ENCODE measurements at places on chromosomes 7 and 10.

- DNase-seq, result peak; percentile 50
These were observed 481.6 kb downstream of the SH2D4B start for GRCh38 chr10:81019029-81019890.

DNA sequence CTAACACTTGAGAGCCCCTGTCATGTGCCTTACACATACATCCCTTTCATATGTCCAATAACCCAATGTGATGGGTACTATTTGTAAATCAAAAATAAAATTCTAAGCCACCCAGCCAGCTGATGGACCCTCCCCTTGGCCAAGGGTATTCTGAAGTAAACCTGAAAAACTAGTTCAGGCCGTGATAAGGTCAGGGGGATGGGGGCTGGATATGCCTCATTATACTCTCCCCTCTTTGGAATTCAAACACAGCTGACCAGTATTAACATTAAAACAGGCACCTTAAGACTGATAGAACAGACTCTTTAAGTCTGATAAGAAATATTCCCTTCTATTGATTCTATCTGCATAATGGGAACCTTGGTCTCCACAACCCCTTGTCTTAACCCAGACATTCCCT is 51.9 kb downstream of the SLC16A9 start:
- no peak for DNase-seq

GRCh38 chr7:123770378-123770777 is 21.6 kb upstream of the WASL start:
- no peak for DNase-seq

GRCh38 chr10:33820531-33820930 is 486.1 kb upstream of the NRP1 start:
- no peak for DNase-seq

- DNase-seq, result no peak
These were observed 20.4 kb downstream of the CCNY start for GRCh38 chr10:35356725-35357092.

DNA sequence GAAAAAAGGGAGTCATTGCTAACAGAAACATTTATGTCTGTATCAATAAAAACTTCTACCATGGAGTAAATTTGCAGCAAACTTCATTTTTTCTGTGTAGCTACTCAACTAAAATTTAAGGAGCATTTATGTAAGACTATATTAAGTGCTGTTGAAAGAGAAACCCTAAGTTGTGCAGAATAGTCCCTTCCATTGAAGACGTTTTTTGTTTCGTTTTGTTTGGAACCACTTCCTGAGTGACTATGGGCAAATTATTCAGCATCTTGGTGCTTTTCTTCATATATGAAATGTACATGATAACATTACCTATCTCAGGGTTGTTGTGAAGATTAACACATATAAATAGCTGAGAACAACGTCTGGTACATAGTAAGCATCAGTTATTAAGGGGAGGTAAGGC is 24.3 kb downstream of the SEM1 start:
- no peak for DNase-seq

- no peak for DNase-seq
These were observed 404.5 kb downstream of the INHBA start for GRCh38 chr7:41298409-41298808.

DNA sequence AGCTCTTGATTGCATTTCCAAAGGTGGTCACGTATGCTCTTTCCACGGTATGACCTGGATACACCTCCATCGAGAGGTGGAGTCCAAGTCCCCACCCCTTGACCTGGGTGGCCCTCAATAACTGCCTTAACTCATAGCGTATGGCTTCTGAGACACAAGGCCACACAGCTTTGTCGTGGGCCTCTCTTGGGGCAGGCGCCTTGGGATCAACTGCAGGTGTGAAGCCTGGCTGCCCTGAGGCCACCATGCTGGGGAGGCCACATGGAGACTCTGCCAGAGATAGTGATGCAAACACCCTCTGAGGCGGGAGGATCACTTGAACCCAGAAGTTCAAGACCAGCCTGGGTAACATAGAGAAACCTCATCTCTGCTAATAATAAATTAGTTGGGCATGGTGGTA is 30.7 kb upstream of the RASGEF1A start:
- no peak for DNase-seq

- no peak for DNase-seq
These were observed 3.3 kb downstream of the RBM33 start for GRCh38 chr7:155647734-155648133.

GRCh38 chr10:78405736-78406135 is 372.1 kb downstream of the RPS24 start:
- no peak for DNase-seq

DNA sequence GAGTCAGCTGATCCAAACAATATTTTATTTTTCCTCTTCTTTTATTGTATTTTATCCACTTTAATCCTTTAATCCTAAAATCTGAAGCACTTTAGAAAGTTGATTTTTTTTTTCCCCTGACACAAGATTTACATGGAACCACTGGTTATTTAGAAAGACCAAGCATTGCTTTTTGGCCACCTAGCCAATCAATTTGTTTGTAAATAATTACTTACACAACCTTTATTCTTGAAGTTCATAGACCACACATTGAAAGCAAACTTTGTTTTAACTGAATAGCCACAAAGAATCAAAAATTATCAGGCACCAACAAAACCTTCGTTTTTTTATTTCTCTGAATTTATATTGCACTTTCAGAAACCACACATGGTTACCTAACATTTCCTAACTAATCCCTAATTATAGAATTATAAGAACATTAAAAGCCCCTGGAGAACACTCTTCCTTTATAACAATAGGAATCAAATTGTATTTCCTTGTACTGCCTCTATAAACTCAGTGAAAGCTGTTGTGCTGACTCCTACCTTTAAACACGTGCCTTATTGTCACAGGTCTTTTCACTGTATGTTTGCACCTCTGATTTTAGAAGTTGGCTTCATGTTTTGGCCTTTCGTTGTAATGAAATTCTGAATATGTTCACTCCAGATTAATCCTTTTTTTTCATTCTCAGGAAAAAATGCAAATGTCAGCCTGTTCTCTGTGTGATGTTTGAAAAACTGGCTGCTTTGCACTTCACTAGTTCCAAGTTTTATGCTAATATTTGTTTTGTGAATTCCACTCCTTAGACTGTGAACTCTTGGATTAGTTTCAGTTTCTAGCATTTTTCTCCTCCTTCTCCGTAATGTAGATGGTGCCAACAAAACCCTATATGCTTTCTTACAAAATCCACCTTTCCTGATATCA is 1511.9 kb downstream of the REEP3 start:
- no peak for DNase-seq

DNA sequence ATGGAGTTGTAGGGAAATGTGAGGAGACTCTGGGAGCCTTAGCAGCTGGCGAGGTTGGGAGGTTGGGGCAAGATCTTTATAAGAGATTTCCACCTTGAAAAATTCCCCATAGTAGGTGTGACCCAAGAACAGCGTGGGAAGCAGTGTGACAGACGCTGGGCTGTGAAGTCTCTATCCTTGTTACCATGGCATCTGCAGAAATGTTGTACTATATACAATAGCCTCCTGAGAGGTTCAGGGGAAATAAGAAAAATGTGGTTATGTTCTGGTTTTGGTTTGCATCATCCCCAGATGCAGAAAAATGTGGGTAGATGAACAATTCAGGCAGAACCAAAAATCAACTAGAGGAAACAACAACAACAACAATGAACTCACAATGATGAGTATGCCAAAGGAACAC is 498.6 kb downstream of the SH2D4B start:
- DNase-seq, result no peak

- no peak for DNase-seq
These were observed 997 bp downstream of the WDR37 start for GRCh38 chr10:1057106-1057657.

GRCh38 chr7:151039850-151040548 is 8.3 kb upstream of the ASIC3 start:
- DNase-seq, result no peak

- no peak for DNase-seq
These were observed 588.2 kb downstream of the INHBA start for GRCh38 chr7:41114691-41115090.

- DNase-seq, result no peak
These were observed 167.0 kb downstream of the SNX13 start for GRCh38 chr7:17773289-17773626.

DNA sequence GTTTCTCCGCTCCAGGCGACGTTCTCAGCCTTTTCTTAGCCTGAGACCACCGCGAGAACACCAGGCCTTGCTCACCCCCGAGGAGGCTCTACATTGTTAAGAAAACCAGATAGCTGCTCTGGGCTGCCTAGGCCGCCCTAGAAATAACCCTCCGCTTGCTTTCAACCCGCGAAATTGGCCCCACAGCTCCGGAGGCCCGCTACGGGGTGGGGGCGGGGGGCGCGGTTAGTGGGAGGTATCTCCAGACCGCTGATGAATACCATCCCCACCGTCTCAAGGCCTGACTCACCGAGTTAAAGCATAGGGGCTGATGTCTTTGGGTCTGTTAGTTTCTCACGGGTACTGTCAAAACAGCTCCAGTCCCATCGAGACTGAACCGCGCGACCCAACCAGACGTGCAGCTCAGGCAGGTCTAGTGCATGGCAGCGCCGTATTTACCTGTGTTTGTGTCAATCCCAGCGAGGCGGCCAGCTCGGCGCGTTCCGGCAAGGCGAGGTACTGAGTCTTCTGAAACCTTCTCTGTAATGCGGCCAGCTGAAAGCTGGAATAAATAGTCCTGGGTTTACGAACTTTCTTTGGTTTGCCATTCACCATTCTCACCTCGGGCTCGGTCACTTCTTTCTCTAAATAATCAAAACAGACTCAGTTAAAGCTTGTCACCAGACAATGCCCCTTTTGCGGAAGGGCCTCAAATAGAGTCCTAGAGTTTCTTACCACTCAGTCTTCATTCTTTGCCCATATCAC is 2.7 kb downstream of the DLX5 start:
- no peak for DNase-seq

DNA sequence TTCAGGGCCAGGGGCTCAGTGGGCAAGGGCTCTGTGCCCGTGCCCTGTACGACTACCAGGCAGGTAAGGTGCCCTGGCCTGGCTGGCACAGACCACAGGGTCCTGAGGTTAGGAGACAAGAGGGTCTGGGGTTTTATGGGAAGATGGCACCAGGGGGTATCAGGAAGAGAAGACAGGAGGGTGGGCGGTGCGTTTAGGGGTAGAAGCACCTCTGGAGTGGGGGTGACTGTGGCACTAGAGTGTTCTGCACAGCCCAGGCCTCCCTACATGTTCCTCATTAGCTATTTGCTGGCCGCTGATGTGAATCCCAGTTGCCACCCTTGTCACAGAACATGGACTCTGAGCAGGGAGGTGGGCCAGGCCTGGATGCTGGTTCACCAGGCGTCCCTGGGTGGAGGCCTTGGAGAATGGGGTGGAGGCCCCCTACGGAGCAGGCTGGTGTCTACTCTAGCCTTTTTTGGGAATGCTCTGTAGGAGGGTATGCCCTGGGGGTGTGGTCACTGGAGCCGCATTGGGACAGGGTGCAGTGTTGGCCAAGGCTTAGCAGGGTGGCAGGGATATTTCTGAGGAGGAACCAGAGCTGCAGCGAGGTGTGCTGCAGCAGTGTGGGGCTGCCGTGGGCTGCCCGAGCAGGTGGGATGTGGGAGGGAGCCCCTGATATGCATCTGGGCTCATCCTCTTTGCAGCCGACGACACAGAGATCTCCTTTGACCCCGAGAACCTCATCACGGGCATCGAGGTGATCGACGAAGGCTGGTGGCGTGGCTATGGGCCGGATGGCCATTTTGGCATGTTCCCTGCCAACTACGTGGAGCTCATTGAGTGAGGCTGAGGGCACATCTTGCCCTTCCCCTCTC is 5.0 kb downstream of the PGAM2 start:
- no peak for DNase-seq

DNA sequence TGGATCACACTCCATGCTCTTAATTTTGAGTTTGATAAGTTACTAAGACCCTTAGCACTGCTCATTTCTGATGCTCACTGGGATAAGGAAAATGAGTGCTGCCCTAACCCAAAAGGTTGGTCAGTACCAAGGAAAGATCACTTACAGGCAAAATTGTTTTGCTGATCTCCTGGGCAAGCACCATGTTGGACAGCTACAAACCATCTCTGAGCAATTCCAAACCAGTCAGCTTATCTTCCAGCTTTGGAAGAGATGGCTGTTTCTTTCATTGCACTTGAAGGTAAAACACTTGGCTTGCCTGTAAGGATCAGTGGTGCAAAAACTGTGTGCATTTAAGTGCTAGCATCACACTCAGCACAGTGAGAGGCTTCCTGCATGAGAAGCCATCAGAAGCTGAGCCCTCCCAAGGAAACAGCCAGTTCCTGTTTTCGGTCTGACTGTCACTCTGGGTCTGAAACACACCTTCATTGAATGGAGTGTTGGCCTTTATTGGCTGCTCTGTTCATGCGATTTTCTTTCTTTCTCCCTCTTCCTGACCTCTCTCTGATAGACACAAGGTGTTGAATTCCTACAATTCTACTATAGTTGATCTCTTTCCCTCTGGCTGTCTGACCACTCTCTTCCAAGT is 126.4 kb upstream of the GHITM start:
- DNase-seq, result no peak

- DNase-seq, result no peak
These were observed 47.8 kb upstream of the SAMD8 start for GRCh38 chr10:75063461-75064230.

- DNase-seq, result no peak
These were observed 17.6 kb downstream of the TCAF1 start for GRCh38 chr7:143884241-143884968.

- no peak for DNase-seq
These were observed 499.0 kb upstream of the SEMA3D start for GRCh38 chr7:85685901-85686300.

DNA sequence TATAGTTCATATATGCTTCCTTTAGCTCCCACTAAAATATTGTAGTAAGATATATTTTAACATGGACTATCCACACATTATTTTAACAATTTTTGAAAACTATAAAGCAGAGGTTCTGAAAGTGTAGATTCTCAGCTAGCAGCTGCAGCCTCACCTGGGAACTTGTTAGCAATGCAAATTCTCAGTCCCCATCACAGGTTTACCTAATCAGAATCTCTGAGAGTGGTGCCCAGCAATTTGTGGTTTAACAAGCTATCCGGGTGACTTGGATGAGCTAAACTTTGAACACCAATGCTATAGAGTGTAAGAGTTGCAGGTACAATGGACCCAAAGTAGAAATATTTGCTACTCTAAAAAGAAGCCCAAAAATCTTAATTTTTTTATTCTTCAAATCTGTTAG is 99.8 kb upstream of the MDFIC start:
- DNase-seq, result no peak

GRCh38 chr10:7583626-7584025 is 83.1 kb downstream of the ITIH5 start:
- DNase-seq, result no peak

- no peak for DNase-seq
These were observed 175.0 kb downstream of the CFTR start for GRCh38 chr7:117654780-117655179.

GRCh38 chr7:138785587-138786437 is 12.0 kb upstream of the TMEM213 start:
- no peak for DNase-seq

DNA sequence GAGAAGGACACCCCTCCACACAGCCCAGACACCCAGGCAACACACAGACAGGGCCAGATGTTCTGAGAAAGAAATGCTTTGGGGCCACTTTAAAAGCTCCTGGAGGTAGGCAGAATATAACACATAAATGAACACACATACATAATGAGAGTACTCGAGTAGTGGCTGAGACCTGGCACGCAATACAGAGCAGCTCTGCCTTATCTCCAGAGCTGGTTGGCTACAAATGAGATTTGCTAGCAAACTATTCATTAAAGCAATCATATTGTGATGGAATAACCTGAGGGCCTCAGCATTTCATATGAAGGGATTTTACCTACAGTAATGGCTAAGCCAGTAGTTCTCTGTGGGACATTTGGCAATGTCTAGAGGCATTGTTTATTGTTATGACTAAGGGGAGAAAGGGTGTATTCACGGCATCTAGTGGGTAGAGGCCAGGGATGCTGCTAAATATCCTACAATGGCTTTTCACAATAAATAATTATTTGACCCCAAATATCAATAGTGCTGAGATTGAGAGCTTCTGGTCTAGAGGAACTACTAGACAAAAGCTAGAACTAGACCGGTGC is 5.5 kb upstream of the IMPDH1 start:
- DNase-seq, result no peak
